ENCODE measurements at places on chromosomes 5 and 9.

- no peak for DNase-seq
Measured at GRCh38 chr9:88287972-88288371, 100.3 kb upstream of the SPIN1 start.

DNA sequence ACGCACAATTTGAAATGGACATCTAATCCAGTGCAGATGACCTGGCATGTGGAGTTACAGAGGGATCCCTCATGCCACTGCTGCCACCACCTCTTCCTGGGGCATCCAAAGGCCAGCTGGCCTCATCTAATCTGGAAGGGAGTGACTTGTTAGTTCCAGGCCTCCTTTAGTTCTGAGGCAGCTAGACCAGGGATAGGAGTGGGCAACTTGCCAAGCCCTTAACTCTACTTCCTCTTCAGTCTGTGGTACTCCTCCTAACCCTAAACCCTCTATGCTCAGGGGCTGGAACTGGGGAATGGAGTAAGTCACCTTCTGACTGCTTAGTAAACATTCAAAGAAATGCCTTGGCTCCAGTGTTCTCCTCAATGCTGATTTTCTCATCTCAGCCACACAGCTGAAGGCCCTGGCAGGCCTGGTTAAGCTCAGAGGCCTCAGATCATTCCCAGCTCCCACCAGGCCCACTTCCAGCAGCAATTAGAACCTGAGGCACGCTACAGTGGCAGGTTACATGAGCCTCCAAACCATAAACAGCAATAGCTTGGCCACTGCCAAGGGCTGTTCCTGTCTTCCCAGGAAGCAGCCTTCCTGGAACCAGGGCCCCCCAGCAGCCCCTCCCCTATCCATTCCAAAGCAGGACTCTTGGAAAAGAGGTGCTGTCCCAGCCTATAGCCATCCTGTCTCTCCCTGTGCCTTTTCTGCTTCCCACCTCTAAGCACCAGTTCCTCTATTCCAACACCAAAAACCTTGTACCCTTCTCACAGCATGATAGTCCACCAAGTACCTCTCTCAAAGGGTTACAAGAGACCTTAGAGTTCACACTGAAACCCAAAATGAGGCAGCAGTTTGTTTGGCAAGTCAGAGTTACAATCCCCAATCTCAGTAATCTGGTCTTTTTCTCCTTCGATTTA lies 2.0 kb downstream of the EIF4EBP3 start:
- DNase-seq = peak; percentile 38

DNA sequence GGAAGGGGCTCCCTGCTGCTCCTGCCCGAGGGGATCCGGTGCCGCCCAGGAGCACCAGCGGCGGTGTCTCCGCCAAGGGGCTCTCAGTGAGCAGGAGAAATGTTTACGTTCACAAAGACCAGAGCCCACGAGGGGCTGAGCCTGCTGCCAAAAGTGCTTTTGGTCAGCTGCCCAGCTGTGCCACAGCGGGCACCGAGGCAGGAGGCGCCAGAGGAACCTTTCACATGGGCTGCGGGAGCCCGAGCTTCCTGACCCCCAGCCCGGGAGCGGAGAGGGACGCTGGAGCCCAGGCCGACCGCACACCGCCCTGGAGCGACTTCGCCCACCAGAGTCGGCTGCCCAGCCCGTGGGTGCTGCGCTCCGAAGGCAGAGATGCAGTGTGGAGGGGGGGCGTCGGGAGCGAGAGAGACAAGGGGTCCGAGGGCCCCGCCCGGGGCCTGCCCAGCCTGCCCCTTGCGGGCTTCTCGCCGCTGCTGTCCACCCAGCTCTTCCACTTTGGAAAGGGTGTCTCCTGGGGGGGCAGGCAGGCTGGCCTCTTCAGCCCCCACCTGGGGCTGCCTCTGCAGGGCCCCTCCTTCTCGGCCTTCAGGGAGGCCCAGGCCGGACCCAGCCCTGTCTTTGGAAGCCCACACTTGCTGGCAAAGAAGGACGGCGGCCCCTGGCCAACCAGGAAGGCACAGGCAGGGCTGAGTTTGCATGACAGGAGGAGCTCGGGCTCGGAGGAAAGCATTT lies 7.9 kb downstream of the PPP1R26 start:
- DNase-seq = no peak

DNA sequence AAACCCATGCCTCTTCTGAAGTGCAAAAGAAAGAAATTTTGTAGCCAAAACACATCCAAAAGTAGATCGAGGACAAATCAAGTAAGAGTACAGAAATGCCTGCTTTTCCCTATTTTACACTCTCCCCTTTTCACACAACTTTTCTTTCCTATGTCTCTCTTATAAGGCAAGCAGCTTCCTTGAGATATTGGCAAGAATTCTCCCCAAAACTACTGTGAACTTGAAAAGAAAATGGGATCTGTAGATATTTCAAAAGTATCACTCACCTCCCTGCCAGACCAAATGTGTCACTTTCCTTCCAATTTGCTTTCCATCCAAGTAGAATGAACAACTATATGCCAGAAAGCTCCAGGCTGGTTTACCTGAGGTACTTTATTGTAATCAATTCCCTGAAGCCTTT lies 47.9 kb upstream of the GABRA6 start:
- DNase-seq = no peak

DNA sequence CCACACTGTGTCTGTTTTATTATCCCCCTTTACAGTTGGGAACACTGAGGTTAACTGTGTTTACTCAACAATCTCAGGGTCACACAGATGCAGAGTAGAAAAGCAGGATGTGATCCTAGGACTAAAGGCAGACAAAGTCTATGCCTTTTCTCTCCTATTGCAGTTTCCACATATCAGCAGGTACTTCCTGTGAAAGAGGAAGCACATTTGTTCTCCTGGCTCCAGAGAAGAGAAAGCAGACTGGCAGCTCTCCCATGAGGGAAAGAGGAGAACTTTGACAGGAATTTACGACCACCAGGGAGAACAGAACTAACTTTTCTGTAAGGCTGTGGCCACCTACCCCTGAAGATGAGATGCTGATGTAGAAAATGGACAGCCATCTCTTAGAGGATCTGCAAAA lies 84.2 kb upstream of the TNC start:
- DNase-seq = no peak

DNA sequence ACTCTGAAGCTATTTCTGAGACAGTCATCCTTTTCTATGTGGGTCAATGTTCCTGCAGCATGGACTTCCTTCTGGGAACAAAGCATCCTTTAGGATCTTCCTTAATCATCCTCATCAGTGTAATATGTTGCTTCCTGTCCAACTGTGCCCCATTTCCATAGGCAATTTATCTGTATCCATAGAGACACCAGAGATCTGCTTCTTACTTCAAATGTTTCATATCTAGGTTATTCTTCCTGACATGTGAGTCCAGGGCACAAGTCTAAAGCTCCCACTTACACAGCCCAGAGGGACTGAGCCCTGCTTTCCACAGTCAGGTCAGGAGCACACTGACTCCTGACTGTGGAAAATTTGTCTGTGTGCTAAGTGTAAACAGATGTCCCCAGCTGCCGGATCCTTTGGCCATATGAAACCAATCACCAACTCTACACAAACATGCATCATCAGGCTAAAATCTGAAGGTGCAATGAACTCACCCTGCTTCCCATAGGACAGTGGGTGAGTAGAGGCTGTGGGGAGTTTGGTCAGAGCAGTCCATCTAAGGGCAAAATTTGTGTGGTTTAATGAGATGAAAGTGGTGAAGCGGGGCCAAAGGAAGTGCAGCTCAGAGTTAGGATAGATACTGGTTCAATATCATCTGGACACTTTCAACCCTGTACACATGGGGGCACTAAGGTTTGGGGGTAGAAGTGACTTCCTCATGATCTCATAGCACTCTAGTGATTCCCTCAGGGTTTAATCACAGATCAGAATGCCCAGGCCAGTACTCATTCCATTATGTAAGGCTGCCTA lies 85.2 kb upstream of the TNC start:
- no peak for DNase-seq

DNA sequence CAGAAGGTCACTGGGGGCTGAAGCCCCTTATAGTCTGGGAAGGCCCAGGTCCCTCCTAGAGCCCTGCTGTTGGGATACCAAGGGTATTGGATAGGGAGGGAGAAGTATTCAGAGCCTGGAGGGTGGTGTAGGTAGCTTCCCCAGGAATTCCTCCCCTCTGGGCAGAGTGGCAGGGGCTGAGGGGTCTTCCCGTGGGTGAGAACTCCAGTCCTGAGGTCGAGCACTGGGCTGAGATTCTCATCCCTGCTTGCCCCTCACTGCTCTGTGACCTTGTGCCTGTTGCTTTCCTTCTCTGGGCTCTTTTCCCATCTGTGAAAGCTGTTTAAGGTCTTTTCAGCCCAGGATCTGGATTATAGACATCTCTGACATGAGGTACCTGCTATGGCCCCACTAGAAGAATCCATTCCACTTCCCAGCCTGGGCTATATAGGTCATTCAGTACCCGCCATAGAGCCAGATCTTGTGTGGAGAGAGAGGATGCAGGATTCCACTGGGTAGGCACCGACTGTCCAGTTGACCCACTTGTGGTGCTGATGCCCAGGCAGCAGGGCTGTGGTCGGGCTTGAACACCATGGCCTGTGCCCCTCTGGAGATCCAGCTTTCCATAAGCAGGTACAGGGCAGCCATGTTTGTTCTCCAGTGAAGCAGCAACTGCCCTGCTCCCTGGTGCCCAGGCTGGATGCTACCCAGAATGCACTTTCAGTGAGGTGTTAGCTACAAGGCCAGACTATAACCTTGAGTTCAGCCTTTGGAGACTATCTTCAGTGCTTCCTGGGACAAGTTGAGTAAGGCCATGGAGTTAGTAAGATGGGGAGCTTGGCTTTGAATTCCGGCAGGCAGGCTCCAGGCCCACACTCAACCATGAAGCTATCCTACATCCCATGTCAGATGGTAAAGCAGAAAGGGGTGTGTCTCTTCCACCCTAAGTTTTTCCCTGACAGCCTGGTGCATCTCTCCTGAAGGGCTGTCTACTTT lies 60.1 kb downstream of the AMBP start:
- DNase-seq = no peak

DNA sequence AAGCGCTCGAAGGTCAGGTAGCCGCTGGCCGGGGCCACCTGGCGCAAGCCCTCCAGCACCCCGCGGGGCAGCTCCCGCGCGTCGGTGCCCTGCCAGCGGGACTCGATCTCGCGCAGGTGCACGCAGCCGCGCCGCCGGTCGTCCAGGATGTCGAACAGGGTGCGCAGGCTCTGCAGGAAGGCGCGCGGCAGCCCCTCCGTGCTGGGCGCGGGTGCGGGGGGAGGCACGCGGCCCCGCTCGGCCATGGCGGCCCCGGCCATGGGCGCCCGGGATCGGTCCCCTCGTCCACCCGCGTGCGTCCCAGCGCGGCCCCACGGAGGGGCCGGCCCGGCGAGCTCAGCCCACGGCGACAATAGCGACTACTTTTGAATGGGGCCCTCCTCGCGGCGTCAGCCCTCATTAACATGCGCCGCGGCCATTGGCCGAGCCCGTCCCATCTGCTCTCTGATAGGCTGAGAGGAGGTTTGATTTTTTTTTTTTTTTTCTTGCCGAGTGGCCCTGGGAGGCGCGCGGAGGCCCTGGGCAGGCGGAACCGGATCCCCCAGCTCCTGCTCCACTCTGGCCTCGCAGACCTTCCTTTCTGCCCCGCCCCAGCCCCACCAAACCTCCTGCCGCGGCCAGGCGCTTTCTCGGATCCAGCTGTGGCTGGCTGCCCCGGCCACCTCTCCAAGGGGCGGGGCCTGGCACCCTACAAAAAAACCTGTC lies at the start of gene SAPCD2:
Gene SAPCD2 (minus strand): TSS at position 357 of the 705 bp plus-strand sequence. CDS start 97 bp downstream, at position 260.
- DNase-seq = peak; percentile 84
